HCEC 1CT (cell line): ENCODE measurements at places on chromosomes 4 and X.
A peak's percentile ranks its signal among the peaks of the same experiment; 100 is the strongest.

DNA sequence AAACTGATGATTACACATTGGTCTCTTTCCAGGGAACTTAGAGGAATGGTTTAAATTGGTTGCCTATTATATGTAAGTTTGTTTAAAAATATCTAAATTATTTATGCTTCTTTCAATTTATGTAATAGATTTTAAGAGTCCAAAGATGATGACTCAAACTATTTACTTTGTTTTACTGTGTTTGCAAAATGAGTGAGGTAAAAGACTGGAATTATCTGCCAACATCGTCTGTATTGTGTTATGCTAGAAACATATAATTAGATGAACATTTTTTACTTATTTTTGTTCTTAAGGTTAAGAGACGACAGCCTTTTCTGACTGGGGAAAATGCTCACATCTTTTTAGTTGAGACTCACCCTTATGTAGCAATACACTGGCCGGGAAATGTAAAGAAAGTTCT is 51.1 kb upstream of the SYTL5 start:
- no peak for DNase-seq

DNA sequence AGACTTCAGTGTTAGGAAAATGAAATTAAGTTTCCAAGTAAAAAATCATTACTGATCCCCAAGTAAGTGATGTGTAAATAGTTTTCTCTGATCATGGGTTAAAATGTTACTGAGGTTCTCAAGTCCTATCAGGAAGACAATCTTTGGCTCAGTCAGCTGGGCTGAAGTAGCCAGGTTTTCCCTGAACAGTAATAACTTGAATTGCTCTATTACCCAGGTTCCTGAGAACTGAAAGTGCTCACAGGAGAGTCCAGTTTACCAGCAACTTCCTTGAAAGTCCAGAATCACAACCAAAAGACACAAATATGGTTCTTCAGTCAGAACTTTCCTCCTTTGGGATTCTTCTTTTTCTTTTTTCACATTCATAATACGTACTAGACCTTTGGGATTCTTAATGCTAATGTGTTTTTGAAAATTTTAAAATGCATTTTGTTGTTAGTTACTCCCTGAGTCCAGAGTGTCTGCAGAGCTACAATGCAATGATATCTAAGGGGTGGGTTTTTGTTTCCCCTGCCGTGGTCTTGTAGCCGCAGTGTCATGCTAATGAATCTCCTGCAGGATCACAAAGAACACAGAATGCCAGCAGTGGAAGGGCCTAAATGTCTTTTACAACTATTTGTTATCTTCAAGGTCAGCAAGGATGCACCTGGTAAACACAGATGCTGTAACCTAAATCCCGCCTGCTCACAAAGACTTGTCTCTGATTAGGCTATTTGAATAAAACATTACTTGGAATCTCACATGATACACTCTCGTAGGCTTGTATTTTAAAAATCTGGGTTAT is 439.8 kb upstream of the NR3C2 start:
- DNase-seq, result no peak

DNA sequence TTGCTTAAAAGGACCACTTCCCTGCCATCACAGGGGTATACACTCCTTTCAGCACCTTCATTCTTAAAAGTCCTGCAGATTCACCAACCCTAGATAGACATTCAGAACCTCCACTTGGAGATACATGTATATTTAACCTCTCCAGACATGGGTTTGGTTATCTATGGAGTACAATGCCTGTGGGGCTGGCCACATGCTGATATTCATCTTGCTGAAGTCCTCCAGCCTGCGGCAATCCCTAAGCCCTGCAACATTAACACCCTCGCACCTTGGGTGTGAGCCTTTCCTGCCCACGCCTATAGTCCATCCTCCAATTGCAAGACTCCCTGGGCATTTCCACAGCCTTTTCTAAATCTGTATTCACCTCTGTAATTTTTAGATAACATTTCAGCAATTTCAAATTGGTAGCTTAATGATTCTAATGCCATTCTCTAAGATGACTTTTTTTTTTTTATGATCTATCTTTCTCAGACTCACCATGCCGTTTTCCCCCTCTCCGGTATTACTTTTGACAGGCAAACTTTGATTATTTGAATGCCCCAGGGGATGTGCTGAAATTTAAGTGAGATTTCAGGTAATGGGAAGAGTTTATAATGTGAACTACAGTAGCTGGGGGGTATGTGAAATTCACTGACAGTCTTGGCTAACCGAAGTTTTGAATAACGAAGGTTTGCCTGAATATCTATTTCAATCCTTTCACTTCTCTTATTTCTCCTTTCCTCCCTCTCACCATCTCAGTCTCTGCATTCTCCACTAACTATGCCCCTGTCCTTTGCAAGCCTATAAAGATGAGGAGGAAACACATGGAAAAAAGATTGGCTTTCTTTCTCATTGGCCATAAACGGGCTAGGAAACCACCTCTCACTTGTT is 24.1 kb downstream of the CCDC149 start:
- DNase-seq, result no peak

- DNase-seq, result no peak
Measured at GRCh38 chr4:11446155-11446811, 17.6 kb upstream of the HS3ST1 start.

DNA sequence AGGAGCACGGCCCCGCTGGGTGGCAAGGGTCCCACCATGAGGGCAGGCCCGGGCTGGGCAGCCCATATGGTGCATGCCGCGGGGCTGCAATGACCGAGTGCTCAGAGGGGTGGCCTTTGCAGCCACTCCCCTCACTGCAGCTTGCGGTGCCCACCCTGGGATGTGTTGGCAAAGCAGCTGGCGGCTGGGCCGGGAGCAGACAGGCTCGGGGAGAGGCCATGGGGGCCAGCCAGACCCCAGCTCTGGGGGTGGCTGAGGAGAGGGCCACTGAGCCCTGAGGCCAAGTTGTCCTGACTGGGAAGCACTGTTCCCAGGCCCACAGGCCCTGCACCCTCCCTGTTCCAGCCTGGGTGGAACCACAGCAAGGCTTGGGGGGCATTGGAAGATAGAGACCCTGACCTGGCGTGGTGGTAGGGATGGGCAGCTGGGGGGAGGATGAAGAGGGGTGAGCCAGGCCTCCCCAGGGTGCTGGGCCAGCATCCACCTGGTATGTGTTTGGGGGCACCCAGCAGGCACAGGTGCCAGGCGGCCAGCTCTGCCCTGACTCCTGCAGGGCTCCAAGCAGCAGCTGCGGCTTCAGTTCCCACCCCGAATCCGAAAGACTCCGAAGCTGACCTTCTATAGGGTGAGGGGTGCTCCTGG is 18.4 kb upstream of the RNF4 start:
- DNase-seq, result no peak

DNA sequence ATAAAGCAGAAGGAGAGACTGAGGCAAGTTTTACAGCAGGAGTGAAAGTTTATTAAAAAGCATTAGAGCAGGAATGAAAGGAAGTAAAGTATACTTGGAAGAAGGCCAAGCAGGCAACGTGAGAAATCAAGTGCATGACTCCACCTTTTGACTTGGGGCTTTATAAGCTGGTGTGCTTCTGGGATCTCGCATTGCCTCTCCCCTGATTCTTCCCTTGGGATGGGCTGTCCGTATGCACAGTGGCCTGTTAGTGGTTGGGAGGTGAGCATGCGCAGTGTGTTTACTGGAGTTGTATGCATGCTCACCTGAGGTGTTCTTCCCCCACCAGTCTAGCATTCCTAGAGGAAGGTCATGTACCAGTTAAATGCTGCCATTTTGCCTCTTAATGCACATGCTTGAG is 29.1 kb upstream of the C1QTNF7 start:
- DNase-seq, result no peak

GRCh38 chr4:24637173-24637572 is 52.8 kb upstream of the DHX15 start:
- no peak for DNase-seq

DNA sequence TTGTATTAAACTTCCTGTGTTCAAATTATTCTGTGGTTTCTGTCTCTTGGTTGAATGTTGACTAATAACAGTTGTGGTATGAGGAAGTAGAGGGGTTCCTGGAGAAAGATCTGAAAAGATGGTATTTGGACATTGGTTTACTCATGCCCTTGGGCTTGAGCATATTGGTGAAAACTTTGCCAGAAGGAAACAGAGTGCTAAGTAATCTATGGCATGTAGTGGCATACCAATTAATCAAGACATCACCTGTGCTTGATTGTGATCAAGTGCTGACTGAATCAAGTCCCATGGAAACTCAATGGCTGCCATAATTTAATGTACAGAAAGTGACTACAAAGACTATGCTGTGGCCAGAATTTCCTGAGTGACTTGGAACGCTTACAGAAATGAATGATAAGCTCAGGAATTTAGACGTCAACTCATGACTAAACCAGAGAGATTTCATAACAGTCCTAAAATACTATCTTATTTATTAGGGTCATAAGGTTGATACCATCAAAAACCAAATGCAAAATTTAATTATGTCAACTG is 2062.9 kb downstream of the ARAP2 start:
- DNase-seq, result peak; percentile 92

DNA sequence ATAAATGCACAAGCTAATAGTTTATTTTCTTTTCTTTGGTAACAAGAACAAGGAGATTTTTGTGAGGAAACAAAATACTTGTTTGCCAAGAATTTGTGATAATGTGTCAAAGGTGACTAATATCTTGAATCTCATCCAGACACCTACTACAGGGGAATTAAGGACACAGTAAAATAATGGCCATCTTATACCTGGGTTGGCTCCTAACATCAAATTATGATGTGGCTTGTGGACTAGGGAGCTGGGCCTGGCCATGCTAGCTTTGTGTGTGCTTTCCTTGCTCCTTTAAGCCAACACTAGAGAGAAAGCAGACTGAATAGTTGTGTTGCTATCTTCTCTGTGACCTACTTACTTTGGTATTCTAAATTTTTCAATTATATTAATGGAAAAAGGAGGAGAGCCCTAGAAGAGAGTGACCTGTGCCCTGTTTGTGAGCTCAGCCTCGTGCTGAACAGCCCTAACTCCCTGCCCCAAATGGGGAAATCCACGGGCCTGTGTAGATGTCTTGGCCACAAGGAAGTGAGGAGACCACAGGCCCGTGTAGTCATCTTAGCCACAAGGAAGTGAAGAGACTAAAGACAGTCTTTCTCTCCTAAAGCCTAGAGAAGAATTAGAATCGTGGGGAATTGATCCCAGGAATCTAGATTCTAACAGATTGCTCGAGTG is 23.3 kb downstream of the ARHGAP24 start:
- peak; percentile 79 for DNase-seq

- DNase-seq, result no peak
Measured at GRCh38 chrX:13903405-13903804, 86.5 kb upstream of the GPM6B start.

DNA sequence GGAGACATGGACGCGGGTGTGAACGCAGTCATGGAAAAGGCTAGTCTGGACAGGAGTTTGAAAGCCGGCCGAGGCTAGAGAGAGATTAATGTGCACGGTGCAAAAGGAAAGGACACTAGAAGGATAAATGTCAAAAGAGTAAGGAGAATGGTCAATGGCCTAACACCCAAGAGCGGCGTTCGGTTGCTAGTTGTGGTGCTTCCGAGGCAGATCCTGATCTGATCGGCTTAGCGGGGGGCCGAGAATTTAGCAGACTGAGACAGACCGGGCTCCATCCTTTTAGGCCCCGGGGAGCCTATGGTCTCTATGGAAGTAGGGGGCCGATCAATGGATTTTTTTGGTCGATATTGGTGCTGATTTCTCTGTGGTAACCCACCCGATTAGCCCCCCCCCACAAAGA is 6.9 kb downstream of the GAGE10 start:
- DNase-seq, result no peak

GRCh38 chrX:124010157-124010556 is 48.7 kb downstream of the STAG2 start:
- DNase-seq, result no peak

- no peak for DNase-seq
Measured at GRCh38 chrX:134552351-134552750, 92.4 kb downstream of the HPRT1 start.

DNA sequence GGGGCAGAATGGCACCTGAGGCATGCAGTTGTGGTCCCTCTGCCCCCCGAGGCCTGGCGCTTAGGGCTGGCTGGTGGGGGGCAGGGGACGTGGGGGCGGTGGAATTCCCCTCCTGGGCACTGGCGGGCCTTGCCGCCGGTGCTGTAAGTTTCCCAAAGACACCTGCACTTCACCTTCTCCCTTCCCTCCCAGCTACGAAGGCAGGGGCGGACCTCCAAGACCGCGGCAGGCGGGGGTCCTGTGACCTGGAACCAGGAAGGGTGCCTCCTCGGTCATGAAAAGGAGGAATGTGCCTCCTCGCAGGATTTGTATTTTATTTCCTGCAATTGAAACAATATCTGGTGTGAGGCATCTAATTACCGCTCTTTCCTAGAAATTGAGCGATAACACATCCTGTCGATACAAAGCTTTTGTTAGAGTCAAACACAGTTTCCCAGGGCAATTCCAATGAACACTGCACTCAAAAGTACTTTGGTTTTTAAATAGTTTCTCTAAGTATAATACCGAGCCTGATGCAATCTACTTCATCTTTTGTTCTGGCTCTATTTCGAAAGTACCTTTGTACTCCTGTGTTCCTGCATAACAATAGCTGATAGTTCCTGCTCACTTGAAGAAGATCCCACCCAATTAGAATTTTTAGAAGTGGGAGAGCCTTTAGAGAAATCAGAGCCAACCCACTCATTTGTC is 12.3 kb upstream of the ADRA2C start:
- no peak for DNase-seq

DNA sequence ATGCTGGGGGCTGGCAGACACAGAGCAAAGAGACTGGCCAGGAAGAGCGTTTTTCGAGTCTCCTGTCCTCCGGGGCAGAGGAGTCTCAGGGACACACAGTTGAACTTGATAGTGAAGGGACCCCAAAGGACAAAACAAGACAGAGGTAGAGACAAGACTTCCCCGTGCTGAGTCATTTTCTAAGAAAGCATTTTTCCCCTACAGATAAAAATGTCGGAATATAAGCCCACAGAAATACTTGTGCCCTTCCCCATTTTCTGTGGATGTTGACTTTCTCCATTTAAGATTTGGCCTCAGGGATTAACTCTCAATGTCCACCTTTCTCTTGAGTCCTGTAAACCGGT is 523 bp upstream of the BTK start:
- DNase-seq, result no peak

GRCh38 chrX:12497832-12498591 is 293.2 kb upstream of the PRPS2 start:
- no peak for DNase-seq

GRCh38 chr4:158850800-158851644 is 82.2 kb downstream of the FNIP2 start:
- no peak for DNase-seq

DNA sequence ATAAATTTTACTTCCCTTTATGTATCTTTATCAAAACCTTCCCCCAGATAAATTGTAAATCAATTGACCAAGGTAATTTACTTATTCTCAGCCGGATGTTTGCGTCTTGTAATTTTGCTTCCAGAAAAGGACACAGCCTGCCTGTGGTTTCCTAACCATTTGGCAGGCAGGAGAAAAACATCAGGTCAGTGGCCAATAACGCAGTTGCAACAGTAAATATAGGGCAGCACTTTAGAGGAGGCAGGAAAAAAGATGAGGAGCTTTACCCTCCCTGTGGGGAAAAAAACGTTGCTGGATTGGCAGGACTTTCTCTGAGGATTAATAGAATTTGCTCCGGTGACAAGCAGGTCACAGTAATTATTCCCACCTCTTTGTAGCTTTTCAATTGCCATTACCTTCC is 2618.1 kb downstream of the ARAP2 start:
- no peak for DNase-seq
